Fibroblast of upper back skin (primary cell): ENCODE measurements at places on chromosomes 4 and X.

DNA sequence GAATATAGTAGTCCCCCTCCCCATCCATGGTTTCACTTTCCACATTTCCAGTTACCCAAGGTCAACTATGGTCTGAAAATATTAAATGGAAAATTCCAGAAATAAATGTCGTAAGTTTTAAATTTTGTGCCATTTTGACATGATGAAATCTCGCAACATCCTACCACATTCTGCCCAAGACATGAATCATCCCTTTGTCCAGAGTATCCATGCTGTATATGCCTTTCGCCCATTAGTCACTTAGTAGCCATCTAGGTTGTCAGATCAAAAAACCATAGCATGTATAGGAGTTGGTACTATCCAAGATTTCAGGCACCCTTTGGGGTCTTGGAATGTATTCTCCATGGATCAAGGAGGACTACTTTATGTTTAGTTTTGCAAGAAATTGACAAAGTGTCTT, 8.3 kb downstream of the PRRG1 start:
- DNase-seq = no peak

DNA sequence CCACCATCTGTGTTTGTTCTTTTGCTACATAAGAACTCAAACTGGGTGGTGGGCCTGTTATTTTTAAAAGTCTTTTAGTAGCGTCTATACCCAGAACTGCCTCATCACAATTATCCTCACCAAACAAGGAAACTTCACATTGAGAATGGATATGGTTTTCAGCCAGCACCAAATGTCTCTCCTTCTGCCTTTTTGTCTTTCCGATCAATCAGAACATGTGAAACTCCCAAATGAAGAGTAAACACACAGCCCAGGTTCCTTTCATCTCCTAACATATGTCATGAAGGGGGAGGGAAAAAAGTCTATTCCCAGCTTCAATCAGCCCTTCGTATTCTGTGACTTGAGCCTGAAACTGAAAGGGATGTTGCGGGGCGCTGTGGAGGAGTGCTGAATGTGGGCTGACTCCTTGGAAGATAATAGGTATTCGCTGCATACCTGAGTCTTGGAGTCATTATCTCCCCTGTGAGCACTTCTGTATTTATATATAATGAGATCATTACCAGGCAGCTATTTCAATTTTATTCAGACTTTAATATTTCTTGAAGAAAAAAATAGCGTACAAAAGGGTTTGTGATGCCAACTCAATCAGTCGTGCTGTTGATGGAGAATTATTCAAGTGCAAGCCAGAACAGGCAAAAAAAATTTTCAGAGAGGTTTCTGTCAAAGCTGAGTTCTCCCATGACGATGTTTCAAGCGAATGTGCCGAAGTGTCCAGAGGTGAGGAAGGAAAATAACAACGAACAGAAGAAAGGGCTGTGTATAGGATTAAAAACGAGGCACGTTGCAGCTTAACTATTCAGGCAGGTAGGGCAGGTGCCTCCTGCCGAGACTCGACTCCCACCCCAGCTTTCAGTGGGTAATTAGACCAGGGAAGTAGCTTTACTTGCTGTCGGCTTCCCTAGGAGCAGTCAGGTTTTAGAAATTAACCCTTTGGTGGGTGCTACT, 163.9 kb upstream of the NOCT start:
- DNase-seq = peak; percentile 16

- peak; percentile 25 for DNase-seq
Measured at GRCh38 chrX:2325076-2325784, 175.5 kb downstream of the DHRSX start.

GRCh38 chr4:86543560-86544309, 50.4 kb upstream of the PTPN13 start:
- DNase-seq = peak; percentile 75

DNA sequence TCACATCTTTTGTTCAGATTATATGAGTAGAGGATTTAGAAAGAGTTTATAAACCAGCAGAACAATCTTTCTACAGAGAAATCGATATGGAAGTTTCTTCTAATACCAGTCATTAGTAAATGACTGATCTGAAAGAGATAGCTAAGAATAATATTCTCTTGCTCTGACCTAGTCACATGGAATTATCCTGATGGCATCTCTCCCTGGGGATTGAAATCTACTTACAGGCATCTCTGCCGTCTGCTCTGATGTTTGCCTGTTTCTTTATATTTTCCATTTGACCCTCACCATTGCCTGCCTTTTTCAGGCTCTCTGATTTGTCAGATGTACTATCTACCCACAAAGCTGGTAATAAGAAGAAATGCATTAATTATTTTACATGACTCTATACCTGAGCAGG, 1157.3 kb downstream of the PCDH7 start:
- no peak for DNase-seq
